ENCODE measurements at places on chromosomes 16 and 17.
A peak's percentile ranks its signal among the peaks of the same experiment; 100 is the strongest.

- no peak for DNase-seq
These were observed 188.7 kb downstream of the TANC2 start for GRCh38 chr17:63154586-63155244.

DNA sequence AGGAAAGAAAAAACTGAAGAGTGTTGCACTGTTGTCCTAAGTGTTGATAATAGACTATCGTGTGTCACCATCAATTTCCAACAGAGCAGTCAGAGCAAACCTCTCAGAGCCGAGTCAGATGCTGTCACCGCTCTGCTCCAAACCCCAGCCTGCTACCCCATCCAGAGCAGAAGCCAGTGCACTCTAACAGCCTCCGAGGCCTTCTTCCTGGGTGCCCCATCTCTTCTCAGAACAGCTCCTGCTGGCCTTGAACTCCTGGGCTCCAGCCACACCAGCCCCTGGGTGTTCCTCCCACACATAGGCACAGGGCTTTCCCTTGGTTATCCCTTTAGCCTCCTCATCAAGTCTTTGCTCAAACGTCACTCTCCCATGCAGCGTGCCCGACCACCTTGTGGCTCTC lies 21.0 kb downstream of the MEIOB start:
- DNase-seq, result no peak

DNA sequence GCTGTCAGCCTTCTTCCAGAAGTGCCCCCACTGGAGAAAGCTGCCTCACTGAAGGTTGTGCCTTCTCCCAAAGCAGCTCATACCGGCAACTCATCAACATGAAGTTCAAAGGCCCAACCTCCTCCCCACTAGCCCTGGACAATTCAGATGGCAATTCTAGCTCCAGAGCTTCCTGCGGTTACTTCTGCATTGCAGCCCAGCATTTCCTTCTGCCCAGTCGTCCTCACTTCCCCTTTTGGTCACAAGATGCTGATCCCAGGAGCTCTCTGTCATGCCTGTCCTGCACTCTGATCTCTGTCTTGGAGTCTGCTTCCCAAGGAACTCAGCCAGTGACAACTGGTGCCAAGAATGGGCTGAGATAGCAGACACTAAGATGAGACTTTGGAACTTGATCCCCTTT lies 178.2 kb upstream of the SOX9 start:
- no peak for DNase-seq

DNA sequence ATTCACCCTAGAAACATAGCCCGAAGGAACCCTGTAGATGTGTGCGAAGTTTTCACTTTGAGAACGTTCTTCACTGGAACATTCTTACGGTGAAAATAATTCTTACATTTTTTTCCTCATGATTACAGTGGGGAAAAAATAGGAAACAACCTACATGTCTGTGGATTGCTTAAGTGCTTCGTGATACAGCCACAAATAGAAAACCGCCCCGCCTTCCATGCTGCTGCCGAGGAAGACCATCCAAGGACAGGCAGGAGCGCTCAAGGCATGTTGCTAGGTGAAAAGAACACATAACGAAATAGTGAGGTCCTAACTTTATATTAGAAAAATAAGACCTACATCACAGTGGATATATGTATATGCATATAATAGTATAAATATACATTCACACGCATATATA lies 78.8 kb downstream of the BMERB1 start:
- no peak for DNase-seq

- no peak for DNase-seq
These were observed 281.8 kb downstream of the HAPSTR1 start for GRCh38 chr16:9372934-9373890.

DNA sequence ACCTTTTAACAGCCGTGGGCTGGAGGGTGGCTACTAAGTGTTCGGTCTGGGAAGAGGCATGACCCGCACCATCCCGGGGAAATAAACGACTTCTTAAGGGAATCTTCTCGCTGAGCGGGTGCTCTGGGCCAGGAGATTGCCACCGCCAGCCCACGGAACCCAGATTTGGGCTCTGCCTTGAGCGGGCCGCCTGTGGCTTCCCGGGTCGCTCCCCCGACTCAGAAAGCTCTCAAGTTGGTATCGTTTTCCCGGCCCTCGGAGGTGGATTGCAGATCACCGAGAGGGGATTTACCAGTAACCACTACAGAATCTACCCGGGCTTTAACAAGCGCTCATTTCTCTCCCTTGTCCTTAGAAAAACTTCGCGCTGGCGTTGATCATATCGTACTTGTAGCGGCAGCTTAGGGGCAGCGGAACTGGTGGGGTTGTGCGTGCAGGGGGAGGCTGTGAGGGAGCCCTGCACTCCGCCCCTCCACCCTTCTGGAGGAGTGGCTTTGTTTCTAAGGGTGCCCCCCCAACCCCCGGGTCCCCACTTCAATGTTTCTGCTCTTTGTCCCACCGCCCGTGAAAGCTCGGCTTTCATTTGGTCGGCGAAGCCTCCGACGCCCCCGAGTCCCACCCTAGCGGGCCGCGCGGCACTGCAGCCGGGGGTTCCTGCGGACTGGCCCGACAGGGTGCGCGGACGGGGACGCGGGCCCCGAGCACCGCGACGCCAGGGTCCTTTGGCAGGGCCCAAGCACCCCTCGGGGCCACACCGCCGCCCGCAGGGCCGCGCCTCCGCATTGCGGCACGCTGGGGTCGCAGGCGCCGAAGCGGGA lies 3.6 kb upstream of the CBX4 start:
- no peak for DNase-seq

- no peak for DNase-seq
These were observed 307.5 kb downstream of the CPPED1 start for GRCh38 chr16:12496186-12496585.

- peak; percentile 94 for DNase-seq
These were observed 951 bp upstream of the GPRC5C start for GRCh38 chr17:74430706-74431567.

- no peak for DNase-seq
These were observed 8.6 kb downstream of the NUDT16L1 start for GRCh38 chr16:4701791-4702465.
